ENCODE measurements at places on chromosomes 11 and 22.

- DNase-seq = no peak
These were observed 54.8 kb downstream of the TRIOBP start for GRCh38 chr22:37751449-37752188.

DNA sequence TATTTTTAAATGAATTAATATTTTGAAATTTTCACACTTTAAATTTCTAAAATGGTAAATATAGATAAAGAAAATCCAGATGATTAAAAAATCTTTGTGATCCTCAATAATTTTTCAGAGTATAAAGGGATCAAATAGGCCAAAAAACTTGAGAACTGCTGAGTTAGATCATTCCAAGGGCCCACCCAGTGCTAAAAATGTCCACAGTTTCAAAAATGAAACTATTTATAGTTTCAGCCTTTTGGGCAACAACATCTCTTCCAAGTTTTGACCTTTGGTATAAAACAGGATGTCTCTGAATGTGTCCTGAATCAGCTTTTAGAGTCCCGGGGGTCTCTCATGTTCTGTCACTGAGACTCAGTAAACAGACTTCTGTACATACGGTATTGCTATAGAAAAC, 20.9 kb upstream of the BAIAP2L2 start:
- DNase-seq = no peak

- no peak for DNase-seq
These were observed 4.6 kb downstream of the C11orf71 start for GRCh38 chr11:114395736-114396135.

GRCh38 chr11:110367571-110367970, 62.2 kb upstream of the FDX1 start:
- DNase-seq = no peak

DNA sequence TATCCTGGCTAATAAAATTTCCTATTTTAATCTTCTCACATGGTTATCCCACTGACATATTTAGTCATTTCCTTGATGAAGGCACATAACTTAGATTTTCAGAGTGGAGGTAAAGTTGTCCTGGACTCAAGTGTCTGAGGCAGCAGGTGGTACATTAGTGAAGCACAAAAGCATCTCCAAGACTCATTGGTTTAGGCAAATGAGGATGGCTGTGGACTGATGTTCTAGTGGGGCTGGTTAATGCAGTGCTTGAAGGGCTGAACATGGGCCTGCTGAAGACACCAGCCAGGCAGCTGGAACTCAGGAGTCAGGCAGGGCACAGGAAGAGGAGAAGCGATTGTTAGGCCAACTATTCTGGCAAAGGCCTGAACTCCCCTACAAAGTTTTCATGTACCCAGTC, 76.3 kb upstream of the SESN3 start:
- DNase-seq = no peak

DNA sequence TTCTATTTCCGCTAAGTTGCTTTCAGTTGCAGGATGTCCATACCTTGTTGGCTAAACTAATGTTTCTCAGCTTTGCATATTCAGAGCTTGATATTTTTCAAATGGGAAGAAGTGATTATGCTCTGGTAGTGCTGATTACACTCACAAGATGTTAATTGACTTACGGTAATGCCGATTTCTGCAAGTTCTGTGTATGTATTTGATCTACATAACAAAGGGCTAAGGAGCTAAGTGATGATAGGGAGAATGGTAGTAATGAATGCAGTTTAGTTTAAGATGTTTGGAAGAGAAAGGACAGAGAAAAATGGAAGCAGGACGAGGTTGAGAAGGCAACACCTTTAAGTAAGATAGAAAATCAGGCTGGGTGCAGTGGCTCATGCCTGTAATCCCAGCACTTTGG, 61.4 kb downstream of the FAM83F start:
- DNase-seq = no peak

DNA sequence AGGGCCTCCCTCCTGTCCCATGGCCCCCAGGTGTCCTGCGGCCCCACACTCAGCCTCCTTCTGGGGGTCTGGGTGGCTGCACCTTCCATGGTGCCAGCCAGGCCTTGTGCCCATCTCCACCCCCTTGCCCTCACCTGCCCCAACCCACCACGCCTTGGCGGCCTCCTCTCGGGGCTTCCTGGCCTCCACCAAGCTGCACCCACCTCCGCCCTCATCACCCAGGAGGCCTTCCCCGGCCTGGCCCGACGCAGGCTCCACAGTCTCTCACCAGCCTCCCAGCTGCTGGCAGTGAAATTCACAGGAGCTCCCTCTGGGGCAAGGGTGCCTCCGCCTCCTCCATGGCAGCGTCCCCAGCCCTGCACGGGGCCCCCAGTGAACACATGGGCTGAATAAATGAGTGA, 35.9 kb upstream of the WNT7B start:
- DNase-seq = no peak

GRCh38 chr11:9947231-9947864, 283.5 kb downstream of the SWAP70 start:
- DNase-seq = no peak

- DNase-seq = no peak
These were observed 93.3 kb downstream of the SGSM3 start for GRCh38 chr22:40463683-40464082.

GRCh38 chr22:45571089-45571488, 68.4 kb downstream of the FBLN1 start:
- DNase-seq = no peak

- peak; percentile 51 for DNase-seq
These were observed 40.7 kb downstream of the CD6 start for GRCh38 chr11:61011950-61012736.

DNA sequence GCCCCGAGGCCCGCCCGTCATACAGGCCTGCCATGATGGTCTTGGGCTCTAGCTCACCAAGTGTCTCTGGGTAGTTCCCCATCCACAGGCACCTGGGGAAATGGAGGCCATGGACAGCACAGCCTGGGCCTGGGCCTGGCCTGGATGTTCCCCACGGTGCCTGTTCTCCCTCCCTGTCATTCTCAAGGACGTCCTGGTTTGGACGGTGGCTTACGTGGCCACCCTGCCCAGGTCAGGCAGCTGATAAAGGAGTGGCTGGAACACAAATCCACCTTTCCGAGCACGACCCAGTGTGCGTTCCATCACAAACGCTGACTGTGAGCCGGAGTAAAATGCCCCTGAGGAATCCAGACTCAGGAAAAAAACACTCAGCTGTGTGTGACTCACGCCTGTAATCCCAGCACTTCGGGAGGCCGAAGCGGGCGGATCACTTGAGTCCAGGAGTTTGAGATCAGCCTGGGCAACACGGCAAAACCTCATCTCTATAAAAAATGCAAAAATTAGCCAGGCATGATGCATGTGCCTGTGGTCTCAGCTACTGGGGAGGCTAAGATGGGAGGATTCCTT, 41.2 kb upstream of the TESMIN start:
- DNase-seq = no peak

DNA sequence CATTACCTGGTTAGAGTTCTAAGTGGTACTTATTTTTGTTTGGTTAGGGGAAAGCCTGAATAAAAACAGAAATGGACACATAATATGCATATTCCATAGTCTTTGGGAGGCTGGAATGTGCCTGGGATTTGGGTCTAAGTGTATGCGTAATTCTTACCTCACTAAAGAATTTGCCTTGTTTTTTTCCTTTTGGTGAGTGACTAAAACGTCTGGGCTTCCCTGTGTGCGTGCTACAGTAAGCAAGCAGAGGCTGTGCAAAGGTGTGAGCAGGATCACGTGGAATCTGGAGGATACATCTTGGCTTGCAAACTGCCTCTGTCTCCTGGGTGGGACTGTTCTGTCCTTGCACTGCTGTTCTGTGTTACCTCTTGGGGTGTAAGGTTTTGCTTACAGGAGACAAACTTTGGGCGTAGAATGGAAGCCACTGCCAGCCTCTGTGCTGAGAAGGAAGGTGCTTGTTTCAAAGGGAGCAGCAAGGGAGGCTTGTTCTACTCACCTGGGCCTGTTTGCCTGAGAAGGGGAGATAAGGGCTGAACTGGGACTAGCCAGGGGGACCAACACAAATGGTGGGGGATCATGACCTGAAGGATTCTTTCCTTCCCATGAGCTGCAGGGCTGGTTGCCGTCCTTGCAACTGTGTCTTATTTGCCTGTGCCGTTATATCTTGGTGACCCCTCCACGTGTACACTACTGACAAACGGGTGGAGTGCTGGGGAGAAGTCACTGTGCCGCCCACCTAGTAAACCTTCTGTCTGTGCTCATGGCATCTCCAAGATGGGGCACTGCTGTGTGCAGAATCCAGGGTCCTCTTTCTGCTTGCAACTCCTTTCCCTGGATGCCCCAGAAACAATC, 4.5 kb downstream of the NEAT1 start:
- no peak for DNase-seq

DNA sequence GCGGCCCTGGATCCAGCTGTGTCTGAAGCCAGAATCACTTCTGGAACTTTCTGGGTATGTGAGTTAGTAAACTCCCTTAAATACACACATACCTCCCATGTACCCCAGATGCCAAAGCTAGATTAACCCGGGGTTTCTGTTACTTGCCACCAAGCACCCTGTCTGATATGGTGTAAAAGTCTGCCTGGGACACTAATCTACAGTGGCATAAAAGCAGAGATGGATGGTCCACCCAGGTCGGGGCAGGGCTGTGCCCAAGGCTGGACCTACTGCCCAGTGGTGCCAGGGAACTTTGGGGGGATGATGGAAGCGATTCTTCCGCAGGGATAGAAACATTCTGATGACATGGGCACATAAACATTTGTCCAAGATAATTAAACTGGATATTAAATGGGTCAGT, 12.7 kb downstream of the MRGPRF start:
- DNase-seq = no peak

- DNase-seq = no peak
These were observed 45.5 kb downstream of the NRXN2 start for GRCh38 chr11:64677441-64678023.

GRCh38 chr11:79314906-79315689, 125.7 kb downstream of the TENM4 start:
- peak; percentile 47 for DNase-seq

GRCh38 chr11:29293825-29294224, 723.0 kb downstream of the KCNA4 start:
- DNase-seq = no peak

- DNase-seq = no peak
These were observed 3.4 kb downstream of the SIK2 start for GRCh38 chr11:111605681-111606080.

- peak; percentile 63 for DNase-seq
These were observed 858 bp downstream of the OAF start for GRCh38 chr11:120211522-120212258.

- no peak for DNase-seq
These were observed 96.9 kb downstream of the ATXN10 start for GRCh38 chr22:45768490-45768889.

- DNase-seq = no peak
These were observed 14.9 kb upstream of the PDGFB start for GRCh38 chr22:39259666-39260065.

DNA sequence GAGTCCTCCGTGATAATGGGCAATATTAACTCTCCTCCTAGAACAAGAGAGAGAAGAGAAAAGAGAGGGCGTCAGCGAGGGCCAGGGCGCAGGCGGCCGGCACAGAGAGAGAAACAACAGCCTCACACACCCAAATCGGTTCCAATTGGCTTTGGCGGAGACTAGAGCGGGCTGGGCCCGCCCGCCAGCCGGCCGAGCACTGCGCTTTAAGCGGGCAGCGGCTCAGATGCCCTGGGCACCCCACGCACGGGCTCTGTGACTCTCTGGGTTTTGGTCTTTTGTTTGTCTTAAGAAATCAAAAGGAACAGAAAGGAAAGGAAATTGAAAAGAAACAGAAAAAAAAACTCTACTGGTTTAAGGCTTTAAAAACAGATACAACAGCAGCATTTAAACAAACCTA, 17.0 kb downstream of the SLC22A12 start:
- no peak for DNase-seq

DNA sequence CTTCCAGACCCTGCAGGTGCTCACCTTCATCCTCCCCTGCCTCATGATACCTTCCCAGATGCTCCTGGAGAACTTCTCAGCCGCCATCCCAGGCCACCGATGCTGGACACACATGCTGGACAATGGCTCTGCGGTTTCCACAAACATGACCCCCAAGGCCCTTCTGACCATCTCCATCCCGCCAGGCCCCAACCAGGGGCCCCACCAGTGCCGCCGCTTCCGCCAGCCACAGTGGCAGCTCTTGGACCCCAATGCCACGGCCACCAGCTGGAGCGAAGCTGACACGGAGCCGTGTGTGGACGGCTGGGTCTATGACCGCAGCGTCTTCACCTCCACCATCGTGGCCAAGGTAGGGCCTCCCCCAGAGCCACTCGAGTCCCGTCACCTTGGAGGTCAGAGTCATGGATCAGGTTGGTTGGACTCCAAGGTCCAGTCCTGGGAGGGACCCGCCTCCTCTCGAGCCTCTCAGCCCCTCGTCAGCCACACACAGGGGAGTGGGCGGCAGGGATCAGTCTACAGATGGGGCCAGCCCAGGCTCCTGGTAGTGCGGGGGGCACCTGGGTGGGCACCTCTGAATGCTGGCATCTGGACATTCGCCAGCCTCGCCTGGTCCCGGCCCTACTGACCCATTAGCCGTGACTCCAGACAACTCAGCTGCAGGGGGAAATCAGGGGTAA, 34.8 kb upstream of the SLC22A12 start:
- no peak for DNase-seq

DNA sequence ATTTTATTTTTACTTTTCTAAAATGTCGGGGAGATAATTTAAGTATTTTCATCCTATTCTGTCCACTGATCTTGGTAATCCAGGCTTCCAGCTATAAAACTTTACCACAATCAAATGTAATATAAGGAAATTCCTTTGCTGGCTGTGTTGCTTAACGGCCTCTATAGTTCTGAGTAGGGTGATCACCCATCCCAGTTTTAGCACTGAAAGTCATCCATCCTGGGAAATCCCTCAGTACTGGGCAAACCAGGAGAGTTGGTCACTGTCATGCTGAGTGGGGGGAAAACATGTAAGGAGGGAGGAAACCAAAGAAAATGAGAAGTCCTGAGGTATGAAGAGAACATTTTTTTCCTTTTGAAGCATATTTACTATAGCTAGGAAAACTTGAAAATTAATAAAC, 12.8 kb upstream of the BACE1-AS start:
- no peak for DNase-seq

GRCh38 chr22:46967445-46968358, 205.3 kb downstream of the TBC1D22A start:
- DNase-seq = no peak

GRCh38 chr11:78420796-78421209, 3.2 kb upstream of the GAB2 start:
- peak; percentile 41 for DNase-seq

DNA sequence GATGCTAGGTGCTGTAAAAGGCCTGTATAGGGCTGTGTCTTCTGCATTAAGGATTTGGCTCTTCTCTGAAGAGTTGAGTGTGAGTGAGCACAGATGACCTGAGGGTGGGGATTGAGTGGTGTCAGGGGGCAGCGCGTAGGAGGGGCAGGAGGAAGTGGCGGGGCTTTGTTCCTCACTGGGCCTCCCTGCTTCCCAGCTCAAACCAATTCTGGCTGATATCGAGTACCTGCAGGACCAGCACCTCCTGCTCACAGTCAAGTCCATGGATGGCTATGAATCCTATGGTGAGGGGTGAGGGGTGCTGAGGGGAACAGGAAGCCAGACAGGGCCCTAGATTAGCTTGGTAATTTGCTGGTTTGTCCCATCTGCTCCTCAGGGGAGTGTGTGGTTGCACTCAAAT, 9.1 kb downstream of the PHOX2A start:
- no peak for DNase-seq

GRCh38 chr11:121964591-121964990, 151.4 kb downstream of the BLID start:
- DNase-seq = no peak

- peak; percentile 88 for DNase-seq
These were observed 3.7 kb downstream of the FAM180B start for GRCh38 chr11:47589977-47590861.

GRCh38 chr22:41576877-41577276, 12.8 kb downstream of the PMM1 start:
- DNase-seq = peak; percentile 26

Data from retina (tissue), 1 donor.